ENCODE measurements at places on chromosomes 12 and 14. TPM values are rescaled to one million over a fixed set of nuclear protein-coding genes. Genes with fewer than 3 reads are reported as not detected.

The CMKLR1 gene
- total RNA-seq, result 13.7 TPM

The LRRC43 gene
- total RNA-seq, result not detected

DNA sequence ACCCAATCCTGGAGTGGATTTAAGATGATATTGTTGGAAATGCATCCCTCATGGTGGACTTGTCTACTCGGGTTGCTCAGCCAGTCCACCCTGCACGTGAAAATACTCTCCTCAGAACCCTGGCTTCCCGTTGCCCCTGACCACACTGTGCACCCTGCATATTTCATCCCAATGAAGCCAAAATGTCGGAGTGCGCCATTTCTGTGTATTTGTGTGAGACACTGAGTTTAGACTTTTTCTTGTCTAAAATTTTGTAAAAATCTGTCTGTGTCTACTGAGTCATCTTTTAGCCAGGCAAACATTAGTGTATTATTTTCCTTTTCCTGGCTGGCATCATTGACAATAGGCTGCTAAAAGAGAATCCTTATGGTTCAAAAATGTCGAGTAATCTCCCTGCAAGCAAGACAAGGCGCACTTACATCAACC, 485 bp upstream of the PNMA1 start:
- DNase-seq, result no peak

DNA sequence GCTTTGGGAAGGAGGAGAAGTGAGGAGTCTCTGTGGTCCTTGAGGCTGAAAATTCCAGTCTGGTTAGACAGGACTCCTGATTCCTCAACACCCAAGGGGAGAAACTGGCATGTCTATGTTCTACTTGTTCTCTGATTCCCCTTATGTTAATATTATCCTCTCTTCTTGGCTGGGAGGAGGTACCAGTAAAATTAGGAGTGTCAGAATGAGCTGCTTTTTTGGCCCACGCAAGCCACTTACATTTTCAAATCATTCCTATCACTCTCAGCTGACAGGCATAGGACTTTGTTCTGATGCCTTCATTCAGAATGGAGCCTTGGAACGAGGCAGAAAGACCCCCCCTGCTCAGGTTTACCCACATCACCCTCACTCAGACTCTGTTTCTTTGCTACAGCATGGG, 1077.2 kb downstream of the BCL11B start:
- no peak for DNase-seq

- no peak for DNase-seq
These were observed 160.4 kb downstream of the CACNA1C start for GRCh38 chr12:2212971-2213869.

DNA sequence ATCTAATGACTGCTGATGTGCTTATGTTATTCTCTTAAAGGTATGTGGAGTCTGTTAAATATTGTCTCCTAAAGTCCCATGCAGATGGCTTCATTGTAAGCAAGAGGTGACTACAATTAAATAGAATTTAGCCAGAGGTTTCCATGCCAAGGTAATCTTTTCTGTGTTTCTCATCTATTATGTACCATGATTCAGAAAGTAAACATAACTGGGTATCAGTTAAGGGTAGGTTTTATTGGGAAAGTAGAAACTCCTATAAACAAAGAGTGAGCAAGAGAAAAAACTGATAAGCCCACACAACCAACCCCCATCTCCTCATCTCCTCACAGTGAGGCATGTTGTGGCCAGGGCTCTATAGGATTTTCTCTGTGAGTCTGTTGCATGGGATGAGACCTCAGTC, 611.7 kb downstream of the SNAPC1 start:
- no peak for DNase-seq

All from liver (tissue), 10 donors.